ENCODE measurements at places on chromosomes 3 and 15. TPM values are rescaled to one million over a fixed set of nuclear protein-coding genes. Genes with fewer than 3 reads are reported as not detected.

LMLN gene
- total RNA-seq, result 4.3 TPM

ARHGEF26 gene
- 12.8 TPM for total RNA-seq

NDN gene
- total RNA-seq, result 1.9 TPM

SI gene
- not detected for total RNA-seq

CCDC80 gene
- 2.3 TPM for total RNA-seq

DNA sequence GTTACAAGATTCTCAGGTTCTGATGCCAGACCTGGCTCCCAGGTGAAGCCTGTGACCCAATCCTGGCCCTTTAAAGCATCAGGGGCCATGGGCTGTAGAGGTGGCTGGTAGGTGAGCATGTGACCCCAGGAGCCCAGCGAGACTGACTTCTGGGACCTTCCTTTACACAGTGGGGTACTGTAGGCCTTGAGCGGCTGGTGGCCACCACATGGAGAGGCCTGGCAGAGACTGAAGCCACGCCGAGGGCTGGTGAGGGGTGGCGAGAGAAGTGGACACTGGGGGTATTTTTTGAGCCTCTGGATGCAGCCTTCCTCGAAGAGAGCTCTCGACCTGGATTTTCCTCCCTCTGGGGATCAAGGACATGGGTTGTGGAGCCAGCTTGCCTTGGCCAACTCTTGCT lies 71.2 kb upstream of the ITGA11 start:
- no peak for DNase-seq

DNA sequence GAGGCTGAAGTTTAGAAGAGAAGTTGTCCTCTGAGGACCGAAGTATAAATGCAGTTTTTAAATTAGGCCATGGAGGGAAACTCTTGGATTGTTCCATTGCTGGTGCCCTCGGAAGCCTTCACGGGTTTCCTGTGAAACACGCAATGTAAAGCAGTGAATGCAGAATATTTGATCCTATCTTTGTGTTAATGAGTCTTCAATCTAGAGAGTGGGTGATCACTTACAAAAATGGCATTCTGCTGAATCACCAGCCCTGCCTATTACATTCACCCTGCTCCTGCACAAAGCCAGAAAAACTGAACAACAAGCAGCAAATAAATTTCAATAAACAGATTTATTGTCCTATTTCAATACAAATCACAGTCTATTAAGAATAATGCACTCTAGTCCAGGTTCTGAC lies 1063.9 kb downstream of the FHIT start:
- DNase-seq, result no peak

DNA sequence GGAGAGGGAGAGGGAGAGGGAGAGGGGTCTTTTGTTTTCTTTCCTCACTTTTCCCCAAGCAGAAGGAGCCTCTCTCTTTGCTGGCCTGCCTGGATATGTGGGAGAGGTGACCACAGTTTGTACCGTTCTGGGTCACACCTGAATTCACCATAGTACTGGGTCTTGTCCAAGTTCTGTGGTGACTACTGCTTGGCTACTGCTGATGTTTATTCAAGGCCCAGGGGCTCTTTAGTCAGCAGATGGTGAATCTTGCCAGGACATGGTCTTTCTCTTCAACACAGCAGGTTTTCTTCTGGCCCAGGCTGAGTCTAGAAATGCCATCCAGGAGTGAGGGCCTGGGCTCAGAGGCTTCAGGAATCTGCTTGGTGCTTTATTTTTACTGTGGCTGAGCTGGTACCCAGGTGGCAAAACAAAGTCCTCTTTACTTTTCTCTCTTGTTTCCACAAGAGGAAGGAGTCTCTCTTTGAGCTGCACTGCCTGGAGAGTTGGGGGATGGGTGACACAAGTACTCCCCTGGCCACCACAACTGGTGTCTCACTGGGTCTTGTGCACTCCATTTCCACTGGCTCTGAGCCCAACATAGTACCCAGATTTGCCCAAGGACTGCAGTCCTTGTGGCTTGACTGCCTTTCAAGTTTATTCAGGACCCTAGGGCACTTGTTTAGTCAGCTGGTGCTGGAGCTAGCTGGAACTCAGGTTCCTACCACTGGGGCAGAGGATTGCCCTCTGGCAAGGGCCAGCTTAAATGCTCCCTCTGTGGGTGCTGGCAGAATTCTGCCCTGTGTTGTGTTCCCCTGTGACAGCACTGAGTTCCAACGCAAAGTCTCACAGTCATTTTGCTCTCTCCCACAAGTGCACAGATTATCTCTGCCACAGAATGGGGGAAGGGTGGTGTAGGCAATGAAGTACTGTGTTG lies 16.8 kb upstream of the CCNDBP1 start:
- DNase-seq, result peak; percentile 74

GRCh38 chr3:68447885-68448284 lies 484.5 kb downstream of the TAFA4 start:
- DNase-seq, result no peak
